ENCODE measurements at places on chromosomes 4 and X. TPM values are rescaled to one million over a fixed set of nuclear protein-coding genes. Genes with fewer than 3 reads are reported as not detected.

DNA sequence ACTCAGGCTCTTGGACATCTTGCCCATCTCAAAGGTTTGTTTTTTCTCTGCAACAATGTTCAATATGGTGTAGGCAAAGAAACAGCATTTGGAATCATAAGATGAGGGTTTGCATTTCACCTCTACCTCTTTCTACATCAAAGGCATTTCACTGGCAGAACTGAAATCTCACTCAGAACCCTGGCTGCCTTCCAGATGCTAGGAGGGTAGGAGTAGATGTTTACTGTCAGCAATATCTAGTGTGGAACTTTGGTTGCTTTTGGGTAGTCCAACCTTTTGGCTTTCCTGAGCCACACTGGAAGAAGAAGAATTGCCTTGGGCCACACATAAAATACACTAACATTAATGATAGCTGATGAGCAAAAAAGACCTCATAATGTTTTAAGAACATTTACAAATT, 297.0 kb upstream of the KLF3 start:
- DNase-seq, result no peak

The NOX1 gene
- not detected for polyA plus RNA-seq

GRCh38 chr4:73068491-73069337, 802 bp downstream of the COX18 start:
- peak; percentile 38 for DNase-seq

- DNase-seq, result peak; percentile 8
Measured at GRCh38 chr4:108683479-108683878, 33.1 kb downstream of the OSTC start.

The TEX13D gene
- not detected for polyA plus RNA-seq

GRCh38 chr4:183571350-183571941, 66.6 kb downstream of the ING2 start:
- no peak for DNase-seq

DNA sequence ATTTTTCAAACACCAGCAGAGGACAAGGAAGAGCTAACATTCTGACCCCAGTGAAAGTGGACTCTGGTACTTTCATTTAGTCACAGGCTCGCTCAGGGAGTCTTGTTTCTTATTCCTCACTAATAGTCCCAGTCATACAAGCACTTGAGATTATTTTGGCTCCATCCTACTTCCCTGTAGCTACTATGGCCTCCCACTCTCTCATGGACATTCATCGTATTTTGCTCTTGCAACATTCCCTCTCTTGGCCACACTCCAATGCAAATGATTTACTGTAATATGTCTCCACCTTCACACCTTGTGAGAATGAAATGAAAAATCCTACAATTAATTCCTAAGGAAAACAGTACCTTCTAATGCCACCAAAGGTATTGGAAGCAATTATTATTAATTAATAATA, 21.3 kb downstream of the PLRG1 start:
- DNase-seq, result no peak

DNA sequence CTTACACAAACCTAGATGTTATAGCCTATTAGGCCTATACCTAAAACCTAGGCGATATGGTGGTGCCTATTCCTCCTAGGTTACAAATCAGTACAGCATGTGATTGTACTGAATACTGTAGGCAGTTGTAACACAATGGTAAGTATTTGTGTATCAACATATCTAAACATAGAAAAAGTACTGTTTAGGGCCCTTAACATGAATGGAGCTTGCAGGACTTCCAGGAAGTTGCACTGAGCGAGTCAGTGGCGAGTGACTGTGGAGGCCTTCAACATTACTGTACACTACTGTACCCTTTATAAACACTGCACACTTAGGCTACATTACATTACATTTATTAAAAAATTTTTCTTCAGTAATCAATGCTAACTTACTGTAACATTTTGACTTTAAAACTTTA, 37.8 kb downstream of the WWC2 start:
- DNase-seq, result no peak

GRCh38 chrX:112967341-112967740, 126.7 kb upstream of the AMOT start:
- DNase-seq, result no peak

The CACNA1F gene
- not detected for polyA plus RNA-seq

DNA sequence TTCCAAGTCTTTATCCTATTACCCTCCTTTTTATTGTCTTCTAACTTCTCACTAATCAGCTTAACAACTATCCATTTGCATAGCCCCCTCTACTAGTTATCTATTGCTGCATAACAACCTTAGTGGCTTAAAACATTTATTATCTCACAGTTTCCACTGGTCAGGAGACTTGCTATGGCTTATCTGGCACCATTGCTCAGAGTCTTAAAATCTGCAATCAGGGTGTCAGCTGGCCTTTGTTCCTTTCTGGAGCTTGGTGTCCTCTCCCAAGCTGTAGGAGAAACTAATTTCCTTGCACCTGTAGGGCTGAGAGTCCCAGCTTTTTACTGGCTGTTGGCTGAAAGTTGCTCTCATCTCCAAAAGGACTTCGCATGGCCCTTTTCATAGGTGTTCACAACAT, 137.0 kb upstream of the SMIM31 start:
- no peak for DNase-seq

The SLAIN2 gene
- 26.4 TPM for polyA plus RNA-seq

The GPR119 gene
- polyA plus RNA-seq, result not detected

- no peak for DNase-seq
Measured at GRCh38 chr4:5385741-5386311, 322.5 kb downstream of the EVC2 start.

- DNase-seq, result no peak
Measured at GRCh38 chrX:9558615-9559014, 93.8 kb downstream of the TBL1X start.

GRCh38 chr4:113835005-113835404, 73.5 kb upstream of the CAMK2D start:
- DNase-seq, result no peak

DNA sequence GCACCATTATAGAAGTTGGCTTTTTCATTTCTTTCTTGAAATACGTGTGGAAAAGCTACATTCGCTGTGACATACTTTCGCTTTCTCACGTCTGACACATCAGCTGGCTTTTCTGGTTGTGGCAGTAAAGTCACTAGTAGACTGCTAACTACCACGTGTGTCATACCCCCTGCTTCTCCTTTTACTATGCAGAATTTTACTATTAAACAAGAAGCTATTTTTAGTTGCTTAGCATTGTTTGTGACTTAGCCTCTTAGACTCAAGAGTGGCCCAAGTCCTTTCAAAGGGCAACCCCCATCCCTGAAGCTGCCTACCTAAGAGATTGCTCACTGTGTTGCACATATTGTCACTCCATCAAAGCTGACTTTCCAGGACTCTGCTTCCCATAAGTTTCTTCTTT, 2.1 kb upstream of the IL2 start:
- peak; percentile 10 for DNase-seq

- DNase-seq, result no peak
Measured at GRCh38 chr4:149266301-149266700, 549.3 kb downstream of the IQCM start.

The LRBA gene
- 25.9 TPM for polyA plus RNA-seq

The ARHGAP6 gene
- polyA plus RNA-seq, result not detected

- DNase-seq, result no peak
Measured at GRCh38 chr4:181970366-181970765, 272.8 kb upstream of the TENM3 start.

The KCTD8 gene
- polyA plus RNA-seq, result not detected

- DNase-seq, result no peak
Measured at GRCh38 chrX:57675320-57675719, 4.7 kb downstream of the NLRP2B start.

The SH3D19 gene
- polyA plus RNA-seq, result not detected

The RTL3 gene
- not detected for polyA plus RNA-seq

The TLR7 gene
- not detected for polyA plus RNA-seq

- DNase-seq, result no peak
Measured at GRCh38 chr4:45475548-45475947, 648.3 kb downstream of the GABRG1 start.

DNA sequence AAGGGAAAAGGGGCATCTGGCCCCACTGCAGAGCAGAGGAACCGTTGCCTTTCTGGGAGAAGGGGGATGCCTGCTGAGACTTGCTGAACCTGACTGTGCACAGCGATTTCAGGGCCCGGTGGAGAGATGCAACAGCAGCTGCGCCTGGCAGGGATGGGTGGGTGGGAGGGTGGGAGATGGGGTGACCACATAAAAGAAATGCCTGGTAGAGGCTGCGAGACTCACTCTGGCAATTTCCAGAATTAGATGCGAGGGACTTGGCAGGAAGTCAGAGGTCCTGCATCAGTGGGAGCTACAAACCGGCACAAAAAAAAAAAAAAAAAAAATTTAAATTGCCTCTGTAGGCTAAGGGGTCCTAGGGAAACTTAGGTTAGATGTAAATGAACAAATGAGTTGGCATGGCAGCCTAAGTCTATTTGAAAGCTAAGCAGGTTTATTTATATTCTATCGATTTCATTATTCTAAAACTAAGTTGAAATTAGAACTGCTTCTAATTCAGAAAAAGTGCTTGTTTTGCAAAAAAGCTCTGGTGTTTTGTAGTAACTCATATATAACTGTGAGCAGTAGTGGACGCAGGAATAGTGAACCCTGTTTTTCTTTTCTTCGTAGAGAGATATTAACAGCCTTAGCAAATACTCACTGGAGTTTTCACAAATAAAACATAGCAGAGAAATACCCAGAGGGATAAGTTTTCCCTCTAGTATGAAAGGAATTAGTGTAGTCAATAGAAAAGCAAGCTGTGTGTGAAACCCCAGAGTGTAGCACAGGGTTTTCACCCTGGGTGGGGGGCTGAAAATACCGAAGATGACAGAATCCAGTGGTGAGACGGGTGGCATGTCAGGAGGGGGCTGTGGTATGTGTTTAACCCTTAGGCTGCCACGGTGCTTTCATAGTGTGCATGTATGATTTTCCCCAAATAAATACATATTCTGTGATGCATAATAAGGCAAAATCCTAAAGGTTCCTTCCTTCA, 130.1 kb downstream of the EGF start:
- DNase-seq, result no peak

GRCh38 chr4:117941611-117942010, 92.7 kb upstream of the NDST3 start:
- no peak for DNase-seq

- no peak for DNase-seq
Measured at GRCh38 chr4:139918591-139918990, 235.4 kb downstream of the MAML3 start.

- DNase-seq, result no peak
Measured at GRCh38 chr4:105934386-105934785, 39.1 kb downstream of the NPNT start.

DNA sequence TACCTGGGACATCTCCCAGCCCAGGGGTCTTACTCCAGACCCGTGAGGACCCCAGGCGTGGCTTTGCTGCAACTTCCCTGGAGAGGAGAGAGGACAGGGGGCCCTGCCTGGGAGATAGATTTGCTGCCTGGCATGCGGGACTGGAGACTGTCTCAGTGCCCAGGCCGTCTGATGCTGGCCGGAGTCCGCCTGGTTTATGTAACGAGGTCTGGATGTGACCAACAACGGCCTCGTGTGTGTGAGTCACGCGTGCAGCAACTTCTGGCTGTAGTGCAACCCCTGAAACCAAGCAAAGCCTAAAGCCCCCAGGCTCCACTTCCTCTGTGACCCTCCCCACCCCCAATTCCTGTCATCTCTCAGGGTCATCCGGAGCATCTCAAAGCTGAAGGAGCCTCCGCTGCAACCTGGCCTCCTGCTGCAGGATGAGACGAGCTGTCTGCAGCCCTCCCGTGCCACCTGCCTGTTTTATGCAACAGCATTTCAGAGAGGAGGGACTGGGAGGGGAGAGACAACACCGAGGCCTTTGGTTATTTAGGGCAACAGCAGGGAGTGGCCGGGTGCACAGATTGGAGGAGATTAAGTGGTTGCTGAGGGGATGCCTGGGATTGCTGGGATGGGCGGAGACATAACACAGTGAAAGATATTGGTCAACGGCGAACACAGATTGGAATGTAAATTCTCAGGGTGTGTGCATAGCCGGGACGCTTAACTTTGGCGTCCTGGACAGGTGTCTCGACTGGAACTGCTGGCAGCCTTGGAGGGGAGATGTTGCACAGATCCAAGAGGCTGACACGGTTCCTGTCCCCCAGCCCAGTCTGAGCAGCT, 16.0 kb downstream of the XG start:
- DNase-seq, result no peak

DNA sequence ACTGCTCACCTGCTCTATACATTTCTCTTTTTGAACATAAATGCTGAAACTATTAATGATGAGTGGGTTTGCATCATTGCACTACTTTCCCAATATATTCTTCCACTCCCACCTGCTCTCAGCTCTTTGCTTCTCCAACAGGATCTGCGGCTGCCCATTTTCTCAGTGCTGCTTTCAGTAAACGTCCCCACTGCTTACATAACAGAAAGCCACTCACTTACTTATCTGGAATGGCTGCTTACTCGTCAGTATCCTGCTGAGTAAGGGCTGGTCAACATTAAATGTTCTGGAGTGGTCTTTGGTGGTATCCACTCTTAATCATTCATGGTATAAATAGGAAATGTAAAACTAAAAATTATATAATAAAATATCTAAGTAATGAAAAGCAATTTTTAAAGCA, 112.8 kb upstream of the HPF1 start:
- DNase-seq, result no peak

- no peak for DNase-seq
Measured at GRCh38 chrX:153578200-153578835, 20.6 kb downstream of the CCNQ start.

GRCh38 chr4:129446074-129446473, 350.1 kb downstream of the C4orf33 start:
- DNase-seq, result no peak

The XAGE2 gene
- not detected for polyA plus RNA-seq

DNA sequence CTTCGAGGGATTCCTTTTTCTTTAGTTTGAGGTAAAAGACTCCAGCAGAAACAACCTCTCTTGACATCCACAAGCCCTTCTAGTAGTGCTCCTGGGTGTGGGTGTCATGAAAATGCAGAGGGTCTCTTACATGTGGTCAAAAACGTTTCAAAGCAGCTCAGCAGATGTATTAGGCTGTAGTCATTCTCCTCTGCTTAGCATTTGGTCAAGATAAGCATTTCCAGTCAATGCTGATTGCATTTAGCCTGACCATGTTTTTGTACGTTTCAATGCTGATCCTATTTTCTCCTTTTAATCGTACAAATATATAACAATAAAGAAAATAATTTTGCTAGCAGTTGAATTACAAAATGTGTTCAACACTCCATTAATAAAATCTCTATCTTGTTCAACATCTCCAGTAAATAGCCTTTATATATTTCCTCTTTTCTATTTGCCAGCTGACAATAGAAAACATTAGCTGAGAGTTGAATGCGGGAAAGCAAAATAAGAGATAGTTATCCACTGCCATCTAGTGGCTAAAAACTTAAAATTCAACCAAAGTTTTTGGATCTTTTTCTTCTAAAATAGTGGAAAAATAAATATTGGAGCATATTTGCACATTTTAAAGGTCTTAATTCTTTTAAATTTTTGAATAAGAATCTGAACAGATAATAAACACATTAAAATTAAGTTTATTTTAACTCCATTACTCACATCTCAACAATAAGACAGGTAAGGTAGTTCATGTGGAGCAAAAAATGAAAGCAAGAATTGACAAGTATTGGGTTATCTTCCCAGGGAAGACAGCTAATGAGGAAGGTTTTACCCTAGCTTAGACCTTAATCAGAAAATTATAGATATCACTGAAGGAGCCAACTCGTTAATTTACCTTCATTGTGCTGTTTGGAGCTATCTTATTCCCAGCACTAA, 15.2 kb upstream of the PACRGL start:
- DNase-seq, result no peak

All from CD8-positive, alpha-beta memory T cell (primary cell).